HCT116 (cell line): ENCODE measurements at places on chromosomes 7 and 10. TPM values are rescaled to one million over a fixed set of nuclear protein-coding genes. Genes with fewer than 3 reads are reported as not detected.
A peak's percentile ranks its signal among the peaks of the same experiment; 100 is the strongest.

DNA sequence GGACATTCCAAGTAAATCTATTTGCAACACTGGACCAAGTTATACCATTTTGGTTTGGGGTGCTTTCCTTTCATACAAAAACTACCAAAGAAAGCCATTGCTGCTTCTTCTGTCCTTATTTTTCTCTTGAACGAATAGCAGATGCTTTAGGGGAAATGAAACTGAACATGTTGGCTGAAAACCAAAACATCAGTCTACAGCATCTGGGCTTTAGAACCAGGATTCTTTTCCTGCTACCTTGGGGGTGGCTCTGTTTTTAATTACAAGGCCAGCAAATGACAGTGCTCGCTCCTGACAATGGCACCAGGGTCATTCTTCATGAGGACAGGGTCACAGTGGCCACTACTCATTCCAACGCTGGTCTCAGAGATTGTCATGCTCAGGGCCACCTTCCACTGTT lies 80.3 kb downstream of the WDR11 start:
- H3K4me1 ChIP-seq: no peaks in the 10 kb centered on the region
- H3K27ac ChIP-seq: no peak overlapping the region
- DNase-seq: no peak
- no peak overlapping the region for H3K4me3 ChIP-seq

DNA sequence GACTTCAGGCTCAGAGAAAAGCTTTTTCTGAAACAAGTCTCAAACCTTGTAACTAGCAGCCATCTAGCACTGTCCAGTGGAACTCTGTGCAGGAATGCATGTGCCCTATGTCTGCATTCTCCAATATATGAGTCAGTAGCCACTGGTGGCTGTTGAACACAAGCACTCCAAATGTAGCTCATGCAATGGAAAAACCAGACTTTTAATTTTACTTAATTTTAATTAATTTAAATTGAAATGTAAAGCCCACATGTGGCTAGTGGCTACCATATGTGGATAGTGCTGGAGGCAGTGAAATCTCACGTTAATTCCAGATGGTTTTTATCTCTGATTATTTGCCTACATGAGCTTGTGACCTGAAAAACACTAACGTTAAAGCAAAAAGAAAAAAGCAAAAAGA lies 225.1 kb downstream of the GATA3 start:
- H3K27me3 ChIP-seq: peaks cover 7% of the 10 kb centered on the region; the same call in 1 of the 2 replicates
- H3K36me3 ChIP-seq: no peaks in the 10 kb centered on the region
- no peaks in the 10 kb centered on the region for H3K4me1 ChIP-seq
- DNase-seq: no peak
- no peak overlapping the region for H3K27ac ChIP-seq
- no peak overlapping the region for H3K4me3 ChIP-seq

DNA sequence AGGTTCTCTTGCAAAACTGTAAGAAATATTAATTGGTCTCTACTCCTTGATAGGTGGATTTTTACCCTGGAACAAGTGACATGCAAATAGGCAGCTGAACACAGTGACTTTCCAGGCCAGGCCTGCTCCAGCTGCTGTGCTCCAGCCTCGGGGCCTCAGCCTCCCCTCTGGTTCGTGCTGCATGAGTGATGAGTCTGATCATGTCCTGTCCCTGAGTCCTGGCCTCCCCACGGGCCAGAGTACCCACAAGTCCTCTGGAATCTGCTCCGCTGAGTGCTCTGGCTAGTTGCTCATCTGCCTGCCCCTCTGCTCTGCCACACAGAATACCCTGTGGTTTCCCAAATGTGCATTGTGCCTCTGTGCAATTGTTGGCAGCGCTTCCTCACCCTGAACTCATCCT lies 80.1 kb upstream of the PDZD8 start:
- peaks cover 19% of the 10 kb centered on the region for H3K4me1 ChIP-seq
- H3K36me3 ChIP-seq: no peaks in the 10 kb centered on the region
- H3K27ac ChIP-seq: no peak overlapping the region
- no peak overlapping the region for H3K4me3 ChIP-seq
- no peaks in the 10 kb centered on the region for H3K27me3 ChIP-seq

DNA sequence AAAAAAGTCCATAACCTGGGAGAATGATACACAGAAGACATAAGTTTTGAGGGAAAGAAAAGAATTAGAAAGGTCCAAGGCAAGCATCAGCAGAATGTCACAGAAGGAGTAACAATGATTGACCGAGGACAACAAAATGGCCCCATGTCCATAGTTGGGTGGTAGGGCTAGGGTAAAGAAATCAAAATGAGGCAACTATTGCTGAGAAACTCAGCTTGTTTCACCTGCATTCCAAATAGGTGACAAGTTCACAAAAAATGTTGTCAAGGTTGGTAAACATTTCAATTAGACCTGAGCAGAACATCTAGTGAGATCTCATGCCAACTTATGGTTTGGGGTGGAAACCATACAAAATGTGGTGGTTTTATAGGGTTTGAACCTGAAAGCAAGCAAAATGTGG lies 22.8 kb upstream of the DLX6 start:
- no peak overlapping the region for H3K4me3 ChIP-seq
- H3K36me3 ChIP-seq: no peaks in the 10 kb centered on the region
- no peak for DNase-seq
- peaks cover 56% of the 10 kb centered on the region for H3K27me3 ChIP-seq

GRCh38 chr7:43292384-43292783 lies 179.9 kb downstream of the HECW1 start:
- peaks cover 12% of the 10 kb centered on the region for H3K4me1 ChIP-seq
- no peaks in the 10 kb centered on the region for H3K36me3 ChIP-seq

- H3K36me3 ChIP-seq: no peaks in the 10 kb centered on the region; the same call in 1 of the 2 replicates
- peak overlapping the region; percentile 95 for H3K27ac ChIP-seq
- H3K27me3 ChIP-seq: no peaks in the 10 kb centered on the region
- peaks cover 26% of the 10 kb centered on the region for H3K4me1 ChIP-seq
- peak overlapping the region; percentile 97 for H3K4me3 ChIP-seq
Measured at GRCh38 chr10:70479626-70480238, 1.2 kb downstream of the PALD1 start.

DNA sequence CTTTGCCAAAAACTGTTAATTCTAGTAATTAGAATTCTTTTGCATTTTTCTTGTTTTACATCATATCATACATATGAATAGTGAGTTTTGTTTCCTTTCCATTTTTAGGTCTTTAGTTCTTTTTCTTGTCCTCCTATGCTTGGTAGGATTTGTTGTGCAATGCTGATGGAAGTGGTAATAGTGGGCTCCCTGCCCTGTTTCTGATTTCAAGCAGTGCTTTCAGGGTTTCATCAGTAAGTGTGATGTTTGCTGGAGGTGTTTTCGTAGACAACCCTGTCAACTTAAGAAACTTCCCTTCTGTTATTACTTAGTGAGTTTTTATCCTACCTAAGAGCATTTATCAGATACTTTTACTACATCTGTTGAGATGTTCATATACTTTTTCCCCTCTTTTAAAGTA lies 50.5 kb downstream of the CSGALNACT2 start:
- H3K36me3 ChIP-seq: no peaks in the 10 kb centered on the region
- no peak for DNase-seq
- no peak overlapping the region for H3K4me3 ChIP-seq
- H3K4me1 ChIP-seq: no peaks in the 10 kb centered on the region
- H3K27me3 ChIP-seq: no peaks in the 10 kb centered on the region

GRCh38 chr7:79684384-79684783 lies 230.9 kb upstream of the MAGI2 start:
- no peak overlapping the region for H3K27ac ChIP-seq
- DNase-seq: no peak
- H3K4me3 ChIP-seq: no peak overlapping the region
- 0 out of 2 replicates have a peak, but pooled peaks cover 3% of the 10 kb centered on the region for H3K4me1 ChIP-seq
- no peaks in the 10 kb centered on the region for H3K27me3 ChIP-seq
- H3K36me3 ChIP-seq: no peaks in the 10 kb centered on the region

GRCh38 chr10:21279217-21279575 lies 246.3 kb downstream of the SKIDA1 start:
- H3K4me1 ChIP-seq: peaks cover 8% of the 10 kb centered on the region; the same call in 1 of the 2 replicates
- no peaks in the 10 kb centered on the region for H3K27me3 ChIP-seq
- DNase-seq: no peak
- H3K36me3 ChIP-seq: no peaks in the 10 kb centered on the region

DNA sequence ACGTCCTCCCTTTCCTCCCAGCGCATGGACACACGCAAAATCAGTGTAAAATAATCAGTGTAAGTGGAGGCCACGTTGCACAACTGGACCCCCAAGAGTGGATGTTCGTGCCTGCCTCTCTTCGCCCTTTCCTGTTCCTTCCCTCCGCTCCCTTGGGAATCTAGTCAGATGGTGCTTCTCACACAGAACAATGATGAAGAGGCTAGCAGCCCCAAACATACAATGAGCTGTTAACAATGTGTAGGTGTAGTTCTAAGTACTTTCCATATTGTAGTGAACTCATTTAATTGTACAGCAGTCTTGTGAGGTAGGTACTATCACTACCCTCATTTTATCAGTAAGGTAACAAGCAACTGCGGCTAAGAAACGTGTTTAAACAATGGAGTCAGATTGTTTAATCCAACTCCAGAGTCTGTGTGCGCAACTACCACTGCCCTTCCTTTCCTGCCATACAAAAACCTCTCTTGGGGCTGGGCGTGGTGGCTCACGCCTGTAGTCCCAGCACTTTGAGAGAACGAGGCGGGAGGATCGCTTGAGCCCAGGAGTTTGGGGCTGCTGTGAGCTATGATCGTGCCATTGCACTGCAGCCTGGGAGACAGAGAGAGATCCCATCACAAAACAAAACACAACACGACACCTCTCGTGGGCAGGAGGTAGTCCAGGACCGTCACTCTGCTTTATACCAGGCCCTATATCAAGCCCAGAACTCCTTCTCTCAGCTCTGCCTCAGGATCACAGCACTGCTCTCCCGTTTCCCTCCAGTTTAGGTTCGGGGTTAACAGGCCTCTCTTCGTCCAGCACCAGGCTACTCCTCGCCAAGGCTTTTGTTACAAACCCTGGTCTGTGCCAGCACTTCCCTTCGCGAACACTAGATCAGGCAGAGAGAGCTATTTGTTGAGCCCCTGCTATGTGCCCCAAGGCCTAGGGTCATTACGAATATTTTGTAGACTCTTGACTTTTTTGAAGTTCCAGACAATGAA lies 1.1 kb downstream of the FKBP9 start:
- no peak for DNase-seq
- H3K36me3 ChIP-seq: no peaks in the 10 kb centered on the region
- H3K27me3 ChIP-seq: no peaks in the 10 kb centered on the region
- H3K27ac ChIP-seq: peak overlapping the region; percentile 89

DNA sequence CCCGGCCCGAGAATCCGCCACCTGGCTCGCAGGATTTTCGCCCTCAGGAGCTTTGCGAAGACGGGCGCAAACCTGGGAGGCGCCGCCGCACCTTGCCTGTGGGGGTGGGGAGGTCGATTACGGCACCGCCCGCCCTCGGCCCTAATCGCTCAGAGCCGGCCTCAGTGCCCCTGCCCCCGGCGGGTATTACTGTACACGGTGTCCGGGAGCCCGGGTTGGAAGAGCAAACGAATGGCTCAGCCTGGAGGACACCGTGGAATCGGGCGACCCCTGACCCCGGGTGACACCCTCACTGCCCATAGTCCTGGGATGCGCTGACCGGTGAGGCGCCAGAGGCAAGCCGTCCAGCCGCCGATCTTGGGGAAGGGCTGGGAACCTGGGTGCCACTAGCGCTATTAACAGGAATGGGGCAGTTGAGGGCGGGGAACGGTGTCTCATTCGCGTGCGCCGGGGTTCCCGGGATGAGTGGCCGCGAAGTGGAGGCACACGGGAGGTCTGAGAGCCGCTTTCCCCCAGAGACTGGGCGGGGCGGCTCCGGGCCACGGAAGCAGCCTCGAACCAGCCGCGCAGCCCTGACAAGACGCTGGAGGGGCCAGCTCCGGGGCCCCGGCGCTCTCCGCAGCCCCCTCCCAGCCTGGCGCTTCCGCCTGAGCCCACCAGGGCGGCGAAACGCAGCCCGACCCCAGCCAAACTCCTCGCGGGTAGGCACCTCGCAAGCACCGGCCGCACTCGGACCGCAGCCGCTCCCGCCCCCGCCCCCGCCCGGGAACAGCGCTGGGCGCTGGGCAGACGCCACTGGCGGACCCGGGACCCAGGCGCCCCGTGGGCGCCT lies 167.5 kb downstream of the NRF1 start:
- H3K27me3 ChIP-seq: no peaks in the 10 kb centered on the region
- H3K4me3 ChIP-seq: peak overlapping the region; percentile 87
- H3K27ac ChIP-seq: peak overlapping the region; percentile 94
- DNase-seq: no peak
- peaks cover 29% of the 10 kb centered on the region for H3K4me1 ChIP-seq

- no peak overlapping the region for H3K4me3 ChIP-seq
- no peaks in the 10 kb centered on the region for H3K27me3 ChIP-seq
- DNase-seq: no peak
- H3K27ac ChIP-seq: no peak overlapping the region
Measured at GRCh38 chr7:111711426-111712065, 149.3 kb upstream of the IMMP2L start.

DNA sequence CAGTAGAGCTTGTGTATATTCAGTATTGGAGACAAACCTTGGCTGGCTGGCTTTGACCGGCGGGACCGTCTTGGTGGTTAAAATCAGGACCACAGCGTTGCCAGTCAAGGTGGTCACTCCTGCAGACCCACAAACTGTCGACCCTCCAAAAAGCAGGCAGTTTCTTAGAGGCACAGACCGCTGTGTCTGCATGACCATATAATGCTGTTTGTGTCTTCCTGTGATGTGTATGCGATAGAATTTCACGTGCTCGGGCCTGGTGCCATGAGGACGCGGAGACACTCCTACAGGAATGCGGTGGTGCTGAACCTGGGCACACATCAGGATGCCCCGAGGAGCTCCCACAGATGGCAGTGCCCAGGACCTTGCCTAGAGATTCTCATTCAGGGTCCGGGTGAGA lies 34.8 kb downstream of the BNIP3 start:
- peaks cover 3% of the 10 kb centered on the region; the same call in 1 of the 2 replicates for H3K36me3 ChIP-seq
- no peak for DNase-seq
- H3K4me1 ChIP-seq: no peaks in the 10 kb centered on the region
- H3K27ac ChIP-seq: no peak overlapping the region
- H3K27me3 ChIP-seq: no peaks in the 10 kb centered on the region
- H3K4me3 ChIP-seq: no peak overlapping the region

SPOCK2 gene
- 1.1 TPM for total RNA-seq

LAMB1 gene
- 32.0 TPM for total RNA-seq

PNLIPRP1 gene
- total RNA-seq: 1.6 TPM

LMTK2 gene
- total RNA-seq: 17.8 TPM

FFAR4 gene
- not detected for total RNA-seq
